Thyroid gland (tissue), 4 donors: ENCODE measurements at places on chromosomes 5 and 9. TPM values are rescaled to one million over a fixed set of nuclear protein-coding genes. Genes with fewer than 3 reads are reported as not detected.

ERAP2 gene
- 19.2 TPM for total RNA-seq

WDR36 gene
- total RNA-seq = 26.3 TPM

CDO1 gene
- 19.5 TPM for total RNA-seq

NR4A3 gene
- 4.8 TPM for total RNA-seq

IL17B gene
- total RNA-seq = 1.7 TPM

PNPLA7 gene
- 23.6 TPM for total RNA-seq

PIGO gene
- total RNA-seq = 43.4 TPM

PRRX2 gene
- total RNA-seq = 5.6 TPM

STOML2 gene
- total RNA-seq = 130 TPM

FRMPD1 gene
- not detected for total RNA-seq

AIF1L gene
- 76.1 TPM for total RNA-seq

MARCHF11 gene
- total RNA-seq = not detected

SCAMP1 gene
- 49.6 TPM for total RNA-seq

BTF3 gene
- 627 TPM for total RNA-seq

ZBTB26 gene
- 12.2 TPM for total RNA-seq

ELAVL2 gene
- 0.27 TPM for total RNA-seq

C5 gene
- total RNA-seq = 3.2 TPM

GALNT12 gene
- 58.6 TPM for total RNA-seq

C9orf153 gene
- 0.67 TPM for total RNA-seq

STPG3 gene
- not detected for total RNA-seq

TMEM245 gene
- 222 TPM for total RNA-seq

SPRY4 gene
- 22.8 TPM for total RNA-seq

SYK gene
- total RNA-seq = 107 TPM

LHX3 gene
- total RNA-seq = not detected

C5orf46 gene
- total RNA-seq = not detected

TXNDC8 gene
- total RNA-seq = not detected

PCDHB14 gene
- total RNA-seq = 3.9 TPM

IFNK gene
- not detected for total RNA-seq

SPATA9 gene
- not detected for total RNA-seq

PSAT1 gene
- total RNA-seq = 12.9 TPM

SH3PXD2B gene
- 27.1 TPM for total RNA-seq

NMUR2 gene
- total RNA-seq = not detected

CDC20B gene
- not detected for total RNA-seq

FGFR4 gene
- total RNA-seq = 1.2 TPM

FUT7 gene
- total RNA-seq = not detected

CDH12 gene
- total RNA-seq = not detected

ACTBL2 gene
- total RNA-seq = 0.59 TPM

SLC27A6 gene
- 0.88 TPM for total RNA-seq

CLIC3 gene
- 301 TPM for total RNA-seq
